ENCODE measurements at places on chromosomes 2 and 18. TPM values are rescaled to one million over a fixed set of nuclear protein-coding genes. Genes with fewer than 3 reads are reported as not detected.

The CD8B2 gene
- 7.0 TPM for total RNA-seq

GRCh38 chr2:99662761-99663341 is 173.0 kb upstream of the REV1 start:
- H3K4me3 ChIP-seq: no peak overlapping the region
- no peak overlapping the region for H3K27ac ChIP-seq
- no peaks in the 10 kb centered on the region for H3K36me3 ChIP-seq
- no peaks in the 10 kb centered on the region for H3K4me1 ChIP-seq

GRCh38 chr18:31450409-31450808 is 2.9 kb downstream of the DSG3 start:
- no peak overlapping the region for H3K4me3 ChIP-seq
- no peaks in the 10 kb centered on the region for H3K36me3 ChIP-seq
- no peak overlapping the region for H3K27ac ChIP-seq
- no peaks in the 10 kb centered on the region for H3K4me1 ChIP-seq

The PLGLB1 gene
- total RNA-seq: 3.3 TPM

The PDE11A gene
- total RNA-seq: not detected

The RFX8 gene
- 1.0 TPM for total RNA-seq

Measured in activated CD8-positive, alpha-beta memory T cell treated with anti-CD3 and anti-CD28 coated beads, Interleukin-2, amount 10 ng/mL, durations not matched to agents 7 days and 5 days (primary cell).